ENCODE measurements at places on chromosomes 7 and 10.

DNA sequence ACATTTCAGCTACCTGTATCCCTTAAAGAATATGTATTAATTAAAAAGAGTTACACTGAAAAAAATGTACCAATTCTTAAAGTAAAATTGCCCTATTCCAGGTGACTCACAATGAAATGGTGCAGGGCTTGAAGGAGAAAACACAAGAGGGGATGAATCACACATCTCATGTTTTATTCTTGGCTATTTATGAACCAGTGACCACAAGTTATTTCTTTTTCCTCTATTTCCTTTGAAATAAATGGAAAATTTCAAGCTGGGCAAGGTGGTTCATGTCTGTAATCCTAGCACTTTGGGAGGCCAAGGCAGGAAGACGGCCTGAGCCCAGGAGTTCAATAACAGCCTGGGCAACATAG lies 106.8 kb downstream of the UBE2H start:
- DNase-seq: no peak

DNA sequence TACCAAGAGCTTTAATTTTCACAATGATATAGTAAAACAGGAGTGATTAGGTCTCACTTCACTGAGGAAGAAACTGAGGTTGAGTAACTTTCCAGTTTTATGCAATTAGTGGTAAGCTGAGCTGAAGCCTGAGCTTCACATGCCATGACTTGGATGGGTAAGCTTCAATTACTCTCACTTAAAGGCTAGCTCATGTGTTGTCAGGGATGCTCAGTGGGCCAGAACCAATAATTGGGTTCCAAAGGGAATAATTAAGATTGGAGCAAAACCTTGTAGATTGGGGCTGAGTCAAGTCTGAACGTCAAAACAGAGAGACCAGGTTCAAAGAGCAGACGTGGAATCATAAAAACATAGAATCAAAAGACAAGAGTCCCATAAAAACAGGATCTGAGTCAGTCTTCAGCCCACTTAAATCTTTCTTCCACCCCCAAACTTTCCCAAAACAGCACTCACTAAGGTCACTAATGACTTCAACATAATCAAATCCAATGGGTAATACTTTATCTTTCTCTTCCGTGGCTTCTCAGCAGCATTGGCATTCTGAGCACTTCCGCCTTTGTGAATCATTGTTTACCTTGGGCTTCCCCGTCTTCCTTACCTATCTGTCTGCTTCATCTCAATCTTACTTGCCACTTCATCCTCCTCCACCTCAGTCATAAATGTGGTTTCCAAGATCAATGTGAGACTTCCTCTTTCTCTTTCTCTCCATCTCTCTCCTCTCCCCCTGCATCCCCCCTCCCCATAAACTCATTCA lies 23.0 kb upstream of the EGFR start:
- DNase-seq: no peak

- DNase-seq: no peak
Observed at GRCh38 chr7:33849004-33849403, 56.3 kb upstream of the BMPER start.

DNA sequence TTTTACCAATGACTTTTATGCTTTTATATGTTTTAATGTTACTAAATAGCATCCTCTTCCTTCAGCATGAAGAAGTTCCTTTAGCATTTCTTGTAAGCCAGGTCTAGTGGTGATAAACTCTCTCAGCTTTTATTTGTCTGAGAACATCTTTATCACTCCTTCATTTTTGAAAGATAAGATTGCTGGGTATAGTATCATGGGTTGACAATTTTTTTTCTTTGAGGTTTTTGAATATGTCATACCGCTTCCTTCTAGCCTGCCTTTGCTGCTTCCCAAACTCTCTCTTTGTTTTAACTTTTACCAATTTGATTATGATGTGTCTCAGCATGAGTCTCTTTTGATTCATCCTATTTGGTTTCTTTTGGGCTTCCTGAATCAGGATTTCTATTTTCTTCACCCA lies 108.2 kb upstream of the KAT6B start:
- no peak for DNase-seq

- no peak for DNase-seq
Observed at GRCh38 chr7:49398236-49398635, 375.2 kb upstream of the VWC2 start.

DNA sequence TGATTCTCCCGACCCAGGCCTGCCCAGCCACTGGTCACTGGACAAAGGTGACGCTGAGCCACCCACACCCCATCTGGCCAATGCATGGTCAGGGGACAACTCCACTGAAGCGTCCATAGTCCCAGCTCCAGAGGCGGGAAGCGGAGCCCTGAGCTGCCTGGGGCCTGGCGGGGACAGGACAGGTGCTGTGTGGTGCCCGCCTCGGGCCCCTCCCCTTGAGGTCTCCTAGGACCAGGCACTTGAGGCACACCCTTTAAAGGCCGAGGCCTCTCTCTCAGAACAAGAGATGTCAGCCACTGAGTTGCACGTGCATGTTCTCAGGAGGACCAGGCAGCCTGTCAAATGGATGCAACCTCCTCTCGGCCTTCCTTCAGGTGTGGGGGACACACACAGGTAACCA lies 52.5 kb upstream of the PPP2R2D start:
- DNase-seq: no peak

- no peak for DNase-seq
Observed at GRCh38 chr7:111272092-111272491, 181.2 kb downstream of the LRRN3 start.

- DNase-seq: peak; percentile 41
Observed at GRCh38 chr7:150955519-150956394, 22.4 kb downstream of the KCNH2 start.

DNA sequence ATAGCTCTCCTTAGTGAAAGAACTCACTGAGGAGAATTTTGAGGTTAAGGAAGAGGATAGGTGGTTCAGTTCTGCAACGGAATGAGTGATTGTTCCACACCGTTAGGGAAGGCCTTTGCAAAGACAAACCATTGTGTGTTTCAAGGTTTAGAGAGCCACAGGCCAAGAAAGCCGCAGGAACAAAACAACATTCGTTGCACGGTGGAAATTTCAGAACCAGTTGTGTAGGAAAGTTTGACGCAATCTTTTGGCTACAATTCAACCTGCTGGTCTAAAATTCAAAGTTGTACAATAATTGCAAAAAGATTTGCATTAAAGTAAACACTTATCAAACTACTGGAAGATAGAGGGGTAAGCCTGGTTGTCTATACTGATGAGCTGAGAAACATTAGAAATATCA lies 91.4 kb downstream of the FAM107B start:
- DNase-seq: no peak

DNA sequence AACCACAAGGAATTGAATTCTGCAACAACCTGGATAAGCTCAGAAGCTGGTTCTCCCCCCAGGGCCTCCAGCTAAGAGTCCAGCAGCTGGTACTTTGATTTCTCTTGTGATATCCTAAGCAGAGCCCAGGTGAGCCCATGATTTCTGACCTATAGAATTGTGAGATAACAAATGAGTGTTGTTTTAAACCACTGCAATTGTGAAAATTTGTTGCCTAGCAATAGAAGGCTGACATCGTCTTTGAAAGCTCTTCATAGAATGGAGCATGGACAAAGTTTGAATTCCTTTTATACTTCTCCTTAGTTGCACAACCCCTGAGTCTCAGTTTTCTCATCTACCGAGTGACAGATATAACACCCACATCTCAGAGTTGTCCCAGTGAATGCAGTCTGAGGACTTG lies 129.9 kb downstream of the TEX36 start:
- no peak for DNase-seq

DNA sequence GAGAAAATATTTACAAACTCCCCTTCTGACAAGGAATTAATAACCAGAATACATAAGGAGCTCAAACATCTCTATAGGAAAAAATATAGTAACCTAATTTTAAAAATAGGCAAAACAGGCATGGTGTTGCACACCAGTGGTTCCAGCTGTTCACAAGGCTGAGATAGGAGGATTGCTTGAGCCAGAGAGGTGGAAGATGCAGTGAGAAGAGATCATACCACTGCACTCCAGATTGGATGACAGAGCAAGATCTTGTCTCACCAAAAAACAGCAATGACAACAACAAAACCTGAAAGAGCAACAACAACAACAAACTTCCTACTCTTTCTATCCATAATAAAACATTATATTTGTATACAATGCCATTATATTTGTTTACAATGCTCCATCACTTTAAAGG lies 304.4 kb upstream of the CNTNAP2 start:
- no peak for DNase-seq

- no peak for DNase-seq
Observed at GRCh38 chr7:5063698-5064097, 18.0 kb downstream of the RBAK start.

DNA sequence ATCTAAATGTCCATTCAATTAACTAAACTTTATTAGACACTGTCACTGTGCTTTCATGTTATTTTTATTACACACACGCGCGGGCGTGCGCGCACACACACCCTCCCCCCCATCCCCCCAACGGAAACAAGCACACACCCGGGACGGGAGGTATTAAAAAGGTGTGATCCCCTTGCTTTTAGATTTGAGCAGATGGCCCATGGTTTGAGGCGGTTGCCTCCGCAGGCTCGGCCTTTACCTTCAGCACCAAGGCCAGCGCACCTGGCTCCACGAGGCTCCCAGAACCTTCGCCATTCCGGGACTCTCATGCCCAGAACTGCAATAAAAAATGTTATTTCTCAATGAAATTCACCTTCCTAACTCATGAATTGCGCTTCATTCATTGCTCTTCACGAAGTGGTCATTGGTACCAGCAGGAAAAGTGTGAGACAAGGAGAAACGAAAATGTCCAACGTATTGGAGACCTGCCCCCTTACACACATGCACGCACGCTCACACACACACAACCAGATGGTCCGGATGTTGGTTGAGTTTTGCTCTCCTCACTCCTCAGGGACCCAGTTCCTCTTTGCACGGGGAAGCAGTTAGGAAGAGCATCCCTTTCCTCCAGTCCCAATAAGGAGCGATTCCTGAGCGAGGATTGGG lies 20.8 kb upstream of the PTF1A start:
- DNase-seq: no peak

DNA sequence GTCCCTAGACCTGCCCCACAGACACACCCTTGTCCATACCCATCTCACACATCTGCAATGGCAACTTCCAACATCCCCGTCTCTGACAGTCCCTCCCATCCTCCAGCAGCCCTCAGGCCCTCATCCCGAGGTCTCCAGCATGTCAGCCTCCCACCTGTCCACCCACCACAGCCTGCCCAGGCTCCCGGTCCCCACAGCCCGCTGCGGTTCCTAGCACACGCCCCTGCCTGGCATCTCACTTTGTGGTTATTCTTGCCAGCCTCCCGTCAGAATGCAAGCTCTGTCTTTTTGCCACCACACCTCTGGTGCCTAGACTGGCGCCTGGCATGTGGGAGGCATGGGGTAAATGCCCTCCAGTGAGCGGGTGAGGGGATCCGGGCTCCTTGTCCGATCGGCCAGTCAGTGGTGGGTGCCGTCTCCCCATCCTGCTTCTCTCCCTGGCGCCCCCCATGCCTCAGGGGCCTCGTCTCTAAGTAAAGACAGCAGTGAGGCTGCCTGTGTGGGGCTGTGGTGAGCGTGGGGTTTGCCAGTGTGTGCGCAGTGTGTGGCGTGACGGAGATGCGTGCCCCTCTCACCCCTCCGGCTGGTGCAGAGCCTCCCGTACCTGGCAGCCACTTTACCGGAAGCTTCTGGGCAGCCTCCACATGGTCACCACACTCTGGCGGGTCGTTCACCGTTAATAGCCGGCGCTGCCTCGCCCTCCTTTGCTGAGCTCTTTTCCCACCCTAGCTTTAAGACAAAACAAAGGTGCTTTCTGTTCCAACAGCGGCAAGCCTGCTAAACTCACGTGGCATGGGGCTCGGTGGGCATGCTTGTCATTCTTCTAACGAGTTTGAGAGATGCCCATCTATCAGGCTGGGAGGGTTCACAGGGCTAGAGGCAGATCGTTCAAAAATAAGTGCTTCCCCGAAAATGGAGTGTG lies 28.5 kb upstream of the TTYH3 start:
- no peak for DNase-seq

DNA sequence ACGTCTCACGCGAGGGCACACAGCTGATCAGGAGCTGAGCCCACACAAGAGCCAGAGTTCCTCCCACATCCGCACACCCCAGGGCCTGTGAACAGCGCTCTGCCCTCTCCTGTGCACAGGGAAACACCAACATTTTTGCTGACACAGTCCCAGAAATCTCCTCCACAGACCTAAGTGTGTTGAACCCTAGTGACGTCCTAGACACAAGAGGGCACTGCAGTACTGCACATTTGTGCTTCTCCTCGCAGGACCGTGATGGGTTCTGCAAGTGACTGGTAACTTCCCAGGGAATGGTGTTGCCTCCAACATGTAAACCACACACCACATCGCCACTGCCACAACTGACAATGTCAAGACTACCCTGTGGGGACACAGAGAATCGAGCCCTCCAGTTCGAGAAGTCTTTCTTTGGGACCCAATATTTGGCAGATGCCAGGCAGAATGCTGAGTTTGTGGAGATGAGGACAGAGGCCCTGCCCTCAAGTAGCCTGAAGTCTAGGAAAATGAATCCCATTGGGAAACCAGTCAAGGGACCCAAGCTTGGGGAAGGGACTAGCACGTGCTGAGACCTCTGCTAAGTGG lies 170.3 kb downstream of the PAXIP1 start:
- DNase-seq: no peak

DNA sequence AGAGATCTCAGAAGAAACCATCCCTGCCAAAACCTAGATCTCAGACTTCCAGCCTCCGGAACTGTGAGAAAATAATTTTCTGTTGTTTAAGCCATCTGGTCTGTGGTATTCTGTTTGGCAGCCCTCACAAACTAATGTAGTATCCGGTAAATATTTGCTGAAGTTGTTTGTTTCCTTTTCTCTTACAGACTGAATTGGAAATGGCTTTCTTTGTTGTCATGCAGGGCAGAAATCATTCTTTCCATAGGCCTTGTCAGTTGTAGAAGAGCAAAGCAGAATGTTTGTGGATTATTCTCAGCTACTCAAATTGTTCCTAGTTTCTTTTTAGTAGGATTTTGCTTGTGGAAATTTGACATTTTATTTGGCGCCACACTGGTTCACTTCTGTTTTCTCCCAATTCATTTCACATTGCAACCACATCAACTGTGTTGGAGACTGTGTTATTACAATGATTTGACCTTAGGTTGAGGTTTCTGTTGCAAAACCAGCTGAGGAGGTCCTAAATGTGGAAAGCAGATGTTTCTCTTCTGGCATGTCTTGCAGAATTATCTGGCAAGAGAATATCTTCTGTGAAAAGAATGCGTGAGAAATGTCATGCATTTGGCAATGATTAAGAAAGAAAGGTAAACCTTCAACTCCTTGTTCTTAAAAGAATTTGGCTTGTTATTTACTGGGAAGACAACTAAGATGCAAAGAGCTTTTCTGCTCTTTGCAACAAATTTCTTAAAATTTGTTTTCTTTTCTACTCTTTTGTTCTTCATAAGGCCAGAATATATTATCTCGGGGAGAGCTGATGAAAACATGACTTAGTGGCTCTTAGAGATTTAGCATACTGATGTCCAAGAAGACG lies 25.8 kb downstream of the ACTA2 start:
- peak; percentile 56 for DNase-seq
